ENCODE measurements at places on chromosomes 2 and 18. TPM values are rescaled to one million over a fixed set of nuclear protein-coding genes. Genes with fewer than 3 reads are reported as not detected.

Gene UGT1A8
- total RNA-seq: not detected

Gene NTSR2
- total RNA-seq: not detected

Gene DCC
- total RNA-seq: not detected

Gene SNORC
- not detected for total RNA-seq

Gene OSGEPL1
- 7.0 TPM for total RNA-seq

Gene PFN4
- 1.1 TPM for total RNA-seq

Gene TEX51
- total RNA-seq: not detected

Gene ZNF385B
- total RNA-seq: not detected

Gene EPB41L3
- total RNA-seq: 15.0 TPM

Gene CXCR2
- total RNA-seq: not detected

Gene LRRFIP1
- 49.5 TPM for total RNA-seq

Gene MYO3B
- not detected for total RNA-seq

Gene GPN1
- 58.8 TPM for total RNA-seq

Gene MERTK
- 3.7 TPM for total RNA-seq

Gene ABCG8
- total RNA-seq: not detected

Gene DLX2
- total RNA-seq: 0.16 TPM

Gene ZSWIM2
- not detected for total RNA-seq

Gene CCDC74B
- total RNA-seq: 8.8 TPM

Gene DUSP2
- total RNA-seq: 2.1 TPM

Gene AQP12A
- not detected for total RNA-seq

Gene PLCD4
- total RNA-seq: not detected

Gene SLC9A4
- not detected for total RNA-seq

Gene MOGAT1
- total RNA-seq: not detected

Gene CD8B2
- total RNA-seq: not detected

Gene VIL1
- total RNA-seq: not detected

Gene HSPD1
- total RNA-seq: 241 TPM

Gene LYG2
- not detected for total RNA-seq

Gene CDK5R2
- total RNA-seq: not detected

Gene ACOXL
- total RNA-seq: not detected

Gene RAB31
- 33.3 TPM for total RNA-seq

Gene CNGA3
- not detected for total RNA-seq

Gene CMPK2
- total RNA-seq: 1.1 TPM

Gene RELCH
- total RNA-seq: 14.7 TPM

Gene KRCC1
- total RNA-seq: 9.0 TPM
